ENCODE measurements at places on chromosomes 11 and 22. TPM values are rescaled to one million over a fixed set of nuclear protein-coding genes. Genes with fewer than 3 reads are reported as not detected.

Gene PGA4
- not detected for total RNA-seq

Gene ANKK1
- 0.15 TPM for total RNA-seq

Gene SLC5A4
- total RNA-seq, result 0.09 TPM

Gene TNRC6B
- total RNA-seq, result 51.1 TPM

Gene GGT1
- total RNA-seq, result 38.8 TPM

Gene NR1H3
- total RNA-seq, result 29.9 TPM

Gene MS4A4A
- not detected for total RNA-seq

Gene ASCC2
- 43.9 TPM for total RNA-seq

Gene WNT11
- 0.32 TPM for total RNA-seq

Gene DEPDC7
- total RNA-seq, result 4.7 TPM

Gene OR2D3
- total RNA-seq, result not detected

Gene NOX4
- 1.1 TPM for total RNA-seq

- H3K27me3 ChIP-seq, result no peaks in the 10 kb centered on the region
- peaks cover 8% of the 10 kb centered on the region for H3K36me3 ChIP-seq
- H3K4me3 ChIP-seq, result peak overlapping the region; percentile 55
- DNase-seq, result peak; percentile 92
These were observed 16.1 kb downstream of the TSKU start for GRCh38 chr11:76799066-76799804.

- H3K36me3 ChIP-seq, result no peaks in the 10 kb centered on the region
- H3K27ac ChIP-seq, result no peak overlapping the region
- peaks cover 4% of the 10 kb centered on the region for H3K4me1 ChIP-seq
These were observed 27.4 kb upstream of the MYOD1 start for GRCh38 chr11:17691976-17692375.

DNA sequence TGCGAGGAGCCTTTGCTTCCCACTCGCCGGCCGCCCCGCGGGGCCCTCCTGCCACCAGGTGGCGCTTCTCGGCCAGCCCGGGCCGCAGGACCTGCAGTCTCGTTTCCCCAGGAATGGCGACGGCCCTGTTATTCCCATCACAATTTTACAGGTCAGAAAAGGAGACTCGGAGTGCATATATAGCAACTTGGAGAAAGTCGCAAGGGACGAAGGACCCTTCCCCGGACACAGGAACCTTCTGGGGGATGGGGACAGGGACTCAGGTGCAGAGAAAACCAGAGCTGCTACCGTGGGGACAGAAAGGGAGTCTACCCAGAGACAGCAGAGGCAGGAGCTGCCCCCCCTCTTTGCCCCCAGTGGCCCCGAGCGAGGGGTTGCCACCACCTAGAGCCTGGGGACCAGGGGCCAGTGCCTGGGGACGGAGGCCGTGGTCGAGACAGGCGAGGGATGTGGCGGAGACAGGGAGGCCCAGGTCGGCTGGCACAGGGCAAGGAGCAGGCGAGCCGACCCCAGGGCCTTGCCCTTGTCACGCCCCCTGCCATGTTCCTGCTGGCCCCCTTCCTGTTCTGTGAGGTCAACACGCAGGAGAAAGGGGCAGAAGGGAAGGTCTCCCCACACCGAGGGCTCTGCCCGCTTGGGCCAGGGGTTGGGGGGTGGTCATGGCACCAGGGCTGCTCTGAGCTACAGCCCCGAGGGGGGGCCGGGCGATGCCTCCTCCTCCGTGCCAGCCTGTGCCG lies 3.5 kb upstream of the KRTAP5-6 start:
- H3K36me3 ChIP-seq, result no peaks in the 10 kb centered on the region
- H3K27ac ChIP-seq, result no peak overlapping the region
- peak overlapping the region; percentile 71 for H3K4me3 ChIP-seq
- H3K4me1 ChIP-seq, result peaks cover 3% of the 10 kb centered on the region
- H3K27me3 ChIP-seq, result peaks cover 23% of the 10 kb centered on the region

DNA sequence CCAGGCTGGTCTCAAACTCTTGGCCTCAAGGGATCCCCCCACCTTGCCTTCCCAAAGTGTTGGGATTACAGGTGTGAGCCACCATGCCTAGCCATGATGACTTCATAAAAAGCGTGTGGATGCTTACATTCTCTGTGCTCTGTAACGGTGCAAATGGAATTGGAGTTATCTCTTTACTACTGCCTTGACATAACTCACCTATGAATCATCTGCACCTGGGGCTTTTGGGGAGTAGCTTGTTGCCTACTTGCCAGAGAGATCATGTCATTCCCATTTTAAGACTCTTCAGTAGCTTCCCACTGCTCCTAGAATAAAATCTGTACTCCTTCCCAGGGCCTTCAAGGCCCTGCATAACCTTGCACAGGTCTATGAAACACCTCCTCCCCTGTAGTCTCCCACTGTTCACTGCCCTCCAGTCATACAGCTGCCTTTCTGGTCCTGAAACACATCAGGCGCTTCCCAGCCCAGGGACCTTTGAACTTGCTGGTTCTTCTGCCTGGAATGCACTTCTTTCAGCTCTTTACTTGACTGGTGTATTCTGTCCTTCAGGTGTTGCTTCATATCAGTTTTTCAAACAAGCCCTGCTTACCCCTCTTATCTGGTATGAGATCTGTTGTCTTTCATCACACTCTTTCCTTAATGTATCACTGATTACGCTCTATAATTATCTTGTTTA lies 19.6 kb upstream of the MOGAT2 start:
- H3K27me3 ChIP-seq, result no peaks in the 10 kb centered on the region
- H3K4me3 ChIP-seq, result no peak overlapping the region
- no peaks in the 10 kb centered on the region for H3K4me1 ChIP-seq
- no peak overlapping the region for H3K27ac ChIP-seq
- DNase-seq, result no peak

GRCh38 chr11:129443276-129443675 lies 67.6 kb downstream of the BARX2 start:
- H3K27ac ChIP-seq, result no peak overlapping the region
- peaks cover 18% of the 10 kb centered on the region for H3K4me1 ChIP-seq
- no peaks in the 10 kb centered on the region for H3K27me3 ChIP-seq
- DNase-seq, result no peak

- no peak overlapping the region for H3K4me3 ChIP-seq
- peaks cover 10% of the 10 kb centered on the region for H3K4me1 ChIP-seq
- peaks cover 29% of the 10 kb centered on the region for H3K36me3 ChIP-seq
- no peak for DNase-seq
- no peak overlapping the region for H3K27ac ChIP-seq
- H3K27me3 ChIP-seq, result peaks cover 6% of the 10 kb centered on the region
These were observed 91.3 kb upstream of the AMOTL1 start for GRCh38 chr11:94676814-94677213.

DNA sequence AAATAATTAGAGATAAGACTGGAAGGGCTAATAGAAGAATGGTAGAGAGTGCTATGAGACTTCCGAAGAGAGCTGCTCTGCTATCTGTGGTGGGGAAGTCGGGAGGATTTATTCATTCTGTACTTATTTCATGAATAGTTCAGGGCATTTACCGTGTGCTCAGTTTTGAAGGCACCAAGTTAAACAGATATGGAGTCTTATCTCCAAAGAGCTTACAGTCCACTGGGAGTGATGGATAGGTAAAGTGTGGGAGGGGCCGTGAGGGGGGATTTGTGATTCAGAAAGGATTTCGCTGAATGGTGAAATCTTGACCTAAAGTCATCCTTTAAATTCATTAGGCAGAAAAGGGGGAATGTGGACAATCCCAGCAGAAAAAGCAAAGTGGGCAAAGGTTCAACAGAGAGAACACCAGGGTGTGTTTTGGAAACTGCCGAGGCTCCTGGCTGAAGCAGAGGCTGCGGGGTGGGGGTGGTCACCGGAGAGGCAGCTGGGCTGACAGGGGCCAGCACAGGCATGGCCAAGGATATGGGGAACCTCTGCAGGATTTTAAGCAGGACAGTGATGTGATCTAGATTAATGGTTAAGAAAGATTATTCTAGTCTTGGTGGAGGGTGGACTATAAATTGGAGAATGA lies 91.2 kb downstream of the UBASH3B start:
- peaks cover 7% of the 10 kb centered on the region for H3K4me1 ChIP-seq
- H3K27me3 ChIP-seq, result no peaks in the 10 kb centered on the region
- H3K36me3 ChIP-seq, result no peaks in the 10 kb centered on the region
- H3K4me3 ChIP-seq, result no peak overlapping the region

GRCh38 chr11:7692426-7692825 lies 13.9 kb downstream of the OVCH2 start:
- no peak for DNase-seq
- no peak overlapping the region for H3K27ac ChIP-seq
- H3K36me3 ChIP-seq, result no peaks in the 10 kb centered on the region
- H3K4me3 ChIP-seq, result no peak overlapping the region
- H3K27me3 ChIP-seq, result peaks cover 9% of the 10 kb centered on the region
- peaks cover 24% of the 10 kb centered on the region for H3K4me1 ChIP-seq

GRCh38 chr11:58912124-58912523 lies 27.2 kb upstream of the GLYATL1 start:
- no peak overlapping the region for H3K4me3 ChIP-seq
- H3K4me1 ChIP-seq, result no peaks in the 10 kb centered on the region
- peaks cover 55% of the 10 kb centered on the region for H3K27me3 ChIP-seq

GRCh38 chr11:28466506-28466905 lies 358.3 kb downstream of the METTL15 start:
- H3K27me3 ChIP-seq, result no peaks in the 10 kb centered on the region
- no peak for DNase-seq
- H3K36me3 ChIP-seq, result no peaks in the 10 kb centered on the region
- H3K27ac ChIP-seq, result no peak overlapping the region

GRCh38 chr11:102464859-102465500 lies 12.4 kb upstream of the TMEM123 start:
- DNase-seq, result no peak
- H3K27me3 ChIP-seq, result no peaks in the 10 kb centered on the region
- no peak overlapping the region for H3K4me3 ChIP-seq
- no peaks in the 10 kb centered on the region for H3K4me1 ChIP-seq

GRCh38 chr11:33040862-33041453 lies 1.6 kb downstream of the TCP11L1 start:
- H3K4me1 ChIP-seq, result peaks cover 10% of the 10 kb centered on the region
- H3K27ac ChIP-seq, result no peak overlapping the region
- H3K36me3 ChIP-seq, result peaks cover 21% of the 10 kb centered on the region
- H3K27me3 ChIP-seq, result no peaks in the 10 kb centered on the region
- DNase-seq, result no peak
- peak overlapping the region; percentile 84 for H3K4me3 ChIP-seq
